BE2C (cell line): ENCODE measurements at places on chromosomes 3 and 15.

- DNase-seq = peak; percentile 91
These were observed 1.1 kb upstream of the EIF2B5 start for GRCh38 chr3:184133840-184134745.

GRCh38 chr3:13107661-13108060 lies 34.4 kb upstream of the IQSEC1 start:
- DNase-seq = no peak

- no peak for DNase-seq
These were observed 1.8 kb downstream of the APBA2 start for GRCh38 chr15:28887339-28888174.

- DNase-seq = no peak
These were observed 25.8 kb upstream of the TGM5 start for GRCh38 chr15:43292375-43293078.

- no peak for DNase-seq
These were observed 250.1 kb downstream of the DIPK2A start for GRCh38 chr3:144221761-144222160.

DNA sequence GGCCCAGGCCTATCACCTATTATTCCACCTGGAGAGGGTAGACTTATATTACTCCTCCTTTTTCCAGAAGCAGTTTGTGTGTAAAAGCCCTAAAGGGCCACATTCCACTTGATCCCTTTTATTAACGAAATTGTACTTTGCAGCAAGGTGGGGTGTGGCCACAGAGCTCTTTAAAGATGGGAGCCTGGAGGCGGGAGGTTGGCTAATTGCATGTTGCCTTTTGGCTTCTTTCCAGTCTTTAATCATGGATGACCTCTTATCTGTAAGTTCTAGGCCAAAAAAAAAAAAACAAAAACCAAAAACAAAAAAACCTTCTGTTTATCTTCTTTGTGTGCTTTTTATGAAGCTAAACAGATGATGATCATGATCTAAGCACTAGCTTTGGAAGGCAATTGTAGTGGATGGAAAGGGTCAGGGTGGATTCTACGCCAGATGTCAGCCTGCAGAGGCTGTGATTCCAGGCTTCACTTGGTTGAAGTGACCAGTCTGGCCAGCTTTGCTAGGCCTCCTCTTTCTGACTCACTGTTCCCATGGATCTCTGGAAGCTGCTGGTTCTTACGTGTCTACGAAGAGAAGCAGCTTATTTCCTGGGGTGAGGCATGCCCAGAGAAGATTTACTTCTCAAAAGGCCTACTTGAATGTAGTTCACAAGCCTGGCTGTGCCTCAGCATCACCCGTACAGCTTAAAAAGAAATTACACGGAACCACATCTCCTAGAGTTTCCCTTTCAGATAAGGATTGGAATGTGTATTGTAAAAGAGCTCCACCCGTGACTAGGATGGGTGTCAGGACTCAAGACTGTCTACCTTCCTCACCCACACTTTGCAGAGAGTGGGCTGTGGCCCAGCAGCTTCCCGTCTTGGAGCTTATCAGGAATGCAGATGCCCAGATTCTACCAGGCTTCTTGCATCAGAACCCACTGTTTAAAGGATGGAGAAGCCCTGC lies 330.9 kb upstream of the C2CD4B start:
- DNase-seq = peak; percentile 46

DNA sequence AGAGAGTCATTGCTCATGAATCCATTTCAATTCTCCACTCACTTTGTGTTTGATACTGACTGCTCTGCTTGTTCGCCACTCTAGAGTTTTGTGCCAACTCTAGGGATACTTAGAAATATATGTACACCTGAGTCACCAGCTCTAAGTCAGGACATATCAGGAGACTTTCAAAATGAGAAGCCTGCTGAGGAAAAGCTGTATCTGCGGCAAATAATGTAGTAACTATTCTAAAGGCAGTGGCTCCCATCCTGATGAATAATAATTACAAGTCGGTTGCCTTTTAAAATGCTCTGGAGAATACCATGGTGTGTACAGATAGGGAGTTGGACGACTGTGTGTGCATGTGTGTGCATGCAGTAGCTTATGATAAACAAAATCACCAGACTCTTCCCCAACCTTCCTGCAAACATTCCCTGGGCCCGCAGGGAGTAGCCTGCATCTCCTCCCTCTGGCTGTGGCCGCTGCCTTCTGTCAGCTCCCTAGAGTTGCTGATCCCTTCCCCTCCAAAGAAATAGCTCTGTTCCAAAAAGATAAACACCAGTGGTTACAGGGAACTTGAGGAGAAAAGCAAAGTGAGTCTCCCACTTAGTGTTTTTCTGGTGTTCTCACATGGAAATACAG lies 346.3 kb upstream of the UMPS start:
- no peak for DNase-seq

GRCh38 chr3:8845641-8846040 lies 76.2 kb upstream of the OXTR start:
- DNase-seq = no peak

DNA sequence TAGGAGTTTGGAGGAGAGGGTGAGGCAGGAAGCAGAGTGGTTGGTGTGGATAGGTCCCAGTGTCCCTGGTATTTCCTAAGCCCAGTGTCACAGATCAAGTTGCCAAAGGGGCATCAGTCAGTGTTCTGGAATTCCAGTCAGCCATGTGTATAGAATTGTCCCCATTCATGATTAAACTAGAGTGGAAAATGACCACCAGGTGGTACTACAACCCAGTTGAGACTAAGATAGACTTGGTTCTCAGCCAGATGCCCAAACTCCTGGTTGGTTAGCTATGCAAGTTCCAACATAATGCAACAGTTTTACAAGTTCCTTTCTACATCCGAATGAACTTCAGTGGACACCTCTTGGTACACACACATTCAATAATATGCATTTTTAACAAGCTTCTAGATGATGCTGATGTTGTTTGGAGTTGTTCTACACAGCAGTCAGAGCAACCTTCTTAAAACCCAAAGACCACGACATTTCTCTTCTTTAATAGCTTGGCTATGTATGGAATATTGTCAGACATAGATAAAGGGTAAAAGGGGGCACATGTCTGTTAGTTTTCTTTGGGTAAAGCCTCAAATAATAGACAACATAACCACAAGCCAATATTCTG lies 8.4 kb upstream of the ATR start:
- peak; percentile 68 for DNase-seq

- DNase-seq = no peak
These were observed 373.1 kb downstream of the PTPRG start for GRCh38 chr3:61934505-61934871.

DNA sequence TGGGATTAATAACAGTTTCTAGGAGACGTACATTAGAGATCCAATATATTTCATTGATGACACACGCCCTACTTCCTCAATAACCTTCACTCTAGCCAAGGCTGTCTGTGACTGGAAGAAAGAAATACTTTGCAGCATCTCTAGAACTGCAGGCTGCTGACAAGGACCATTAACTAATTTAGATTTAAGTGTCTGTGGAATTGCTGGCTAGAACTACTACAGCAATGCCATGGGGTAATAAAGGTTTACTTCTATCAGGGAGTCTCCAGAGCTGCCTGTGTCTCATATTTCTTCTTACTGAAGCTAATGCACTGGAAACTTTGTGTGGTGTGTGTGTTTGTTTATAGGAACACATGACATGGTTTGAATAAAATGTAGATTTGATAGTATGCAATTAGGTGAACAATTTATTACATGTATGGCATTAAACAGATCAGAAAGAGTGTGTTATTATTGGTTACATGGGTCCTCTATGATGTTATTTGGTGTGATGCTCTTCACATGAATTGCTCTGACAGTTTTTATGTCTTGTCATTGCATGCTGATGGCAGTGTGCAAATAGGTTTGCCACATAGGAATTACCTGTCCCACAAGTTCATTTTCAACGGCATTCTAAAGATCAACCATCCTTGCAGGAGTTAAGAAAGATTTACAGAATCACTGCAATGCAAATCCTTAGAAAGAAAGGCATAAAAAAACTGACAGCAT lies 916.2 kb upstream of the CADM2 start:
- no peak for DNase-seq

- no peak for DNase-seq
These were observed 55.0 kb downstream of the PLAAT1 start for GRCh38 chr3:193295985-193296384.

DNA sequence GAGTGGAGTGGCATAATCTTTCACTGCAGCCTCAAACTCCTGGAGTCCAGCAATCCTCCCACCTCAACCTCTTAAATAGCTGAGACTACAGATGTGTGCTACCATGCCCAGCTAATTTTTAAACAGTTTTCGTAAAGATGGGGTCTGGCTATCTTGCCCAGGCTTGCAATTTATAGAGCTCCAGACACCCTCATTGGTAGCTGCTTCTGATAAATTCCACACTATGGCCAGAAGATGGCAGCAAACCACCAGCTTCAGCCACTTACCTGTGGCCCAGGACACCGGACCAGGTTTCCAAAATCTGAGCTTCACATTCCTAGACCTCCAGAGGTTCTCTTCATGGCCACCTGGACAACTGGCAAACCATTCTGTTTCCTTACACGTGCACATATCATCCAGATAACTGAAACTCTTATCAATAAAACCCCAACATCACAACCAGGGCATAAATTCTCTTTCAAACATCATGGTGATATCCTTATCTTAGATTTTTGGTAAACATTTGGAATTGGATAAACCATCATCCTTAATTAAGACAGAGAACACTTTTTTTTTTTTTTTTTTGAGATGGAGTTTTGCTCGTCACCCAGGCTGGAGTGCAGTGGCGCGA lies 28.9 kb downstream of the FBXW12 start:
- peak; percentile 36 for DNase-seq

GRCh38 chr15:100560323-100560722 lies 31.6 kb upstream of the CERS3 start:
- no peak for DNase-seq
